ENCODE measurements at places on chromosomes 12 and 14.

DNA sequence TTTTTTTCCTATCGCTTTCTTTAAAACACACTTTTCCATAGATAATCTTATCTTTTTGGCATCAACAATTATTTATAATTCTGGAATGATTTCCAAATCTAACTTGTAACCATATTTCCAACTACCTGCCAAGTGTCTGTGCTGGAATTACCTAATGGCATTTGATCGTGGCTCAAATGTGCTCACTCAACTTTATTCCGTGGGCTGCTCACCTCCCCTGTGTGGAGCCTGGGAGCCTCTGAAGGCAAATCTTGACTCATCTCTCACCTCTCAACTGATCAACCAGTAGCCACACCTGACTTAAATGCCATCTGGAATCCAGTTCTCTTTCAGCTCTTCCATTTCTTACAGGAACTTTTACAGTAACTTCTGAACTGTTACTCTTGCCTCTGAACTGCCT lies 608.6 kb downstream of the DIO2 start:
- no peak for DNase-seq

- no peak for DNase-seq
Observed at GRCh38 chr12:66934302-66935062, 255.6 kb upstream of the GRIP1 start.

DNA sequence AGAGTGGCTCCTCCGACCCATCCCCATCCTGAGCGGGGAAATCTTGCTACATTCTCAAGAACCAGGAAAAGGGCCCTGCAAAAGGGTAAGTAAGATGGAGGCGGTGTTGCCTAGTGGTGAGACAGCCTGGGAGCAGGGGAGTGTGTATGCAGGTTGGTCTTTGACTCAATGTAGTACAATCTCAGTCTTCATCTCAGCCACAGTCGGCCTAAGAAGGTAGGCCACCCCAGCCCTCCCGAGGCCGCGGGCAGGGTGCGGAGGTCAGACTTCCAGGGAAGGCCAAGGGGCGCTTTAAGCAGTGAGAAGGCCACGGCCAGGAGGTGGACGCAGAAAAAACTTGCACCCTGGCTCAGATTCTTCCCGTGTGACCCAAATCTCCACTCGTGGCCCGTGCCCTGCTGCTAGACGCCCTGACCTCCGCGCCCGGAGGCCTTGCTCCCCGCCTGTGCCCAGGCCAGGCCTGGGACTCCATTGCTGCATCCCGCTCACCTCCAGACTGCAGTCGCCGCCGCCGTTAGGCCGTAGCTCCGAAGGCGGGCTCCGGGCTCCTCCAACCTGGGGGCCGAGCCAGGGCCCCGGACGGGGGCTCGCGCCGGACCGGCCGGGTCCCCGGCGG lies 435 bp downstream of the FOXM1 start:
- peak; percentile 54 for DNase-seq

- no peak for DNase-seq
Observed at GRCh38 chr12:118023301-118023860, 6.9 kb downstream of the RFC5 start.

DNA sequence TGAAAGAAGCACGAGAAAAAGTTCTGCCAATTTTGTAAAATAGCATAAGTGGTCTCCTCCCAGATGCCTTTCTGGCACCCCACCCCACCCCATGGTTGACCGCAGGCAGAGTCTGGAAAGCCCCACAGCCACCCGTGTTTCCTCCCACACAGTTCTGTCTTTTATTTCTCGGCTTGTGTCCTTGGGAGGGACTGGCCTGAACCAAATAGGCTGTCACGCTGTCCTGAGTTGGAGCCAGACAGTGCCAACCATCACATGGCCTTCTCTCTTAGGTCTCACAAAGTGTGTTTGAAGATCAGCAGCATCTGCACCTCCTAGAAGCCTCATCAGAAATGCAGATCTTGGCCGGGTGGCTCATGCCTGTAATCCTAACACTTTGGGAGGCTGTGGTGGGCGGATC lies 10.2 kb upstream of the LTA4H start:
- DNase-seq, result no peak

GRCh38 chr14:50350975-50351374 lies 38.9 kb downstream of the DMAC2L start:
- DNase-seq, result no peak

- no peak for DNase-seq
Observed at GRCh38 chr14:99564926-99565259, 39.1 kb downstream of the CCDC85C start.

GRCh38 chr12:20006871-20007730 lies 361.2 kb upstream of the PDE3A start:
- DNase-seq, result no peak
